ENCODE measurements at places on chromosomes 5 and 9. TPM values are rescaled to one million over a fixed set of nuclear protein-coding genes. Genes with fewer than 3 reads are reported as not detected.

PCDHB3 gene
- not detected for polyA plus RNA-seq

KCNV2 gene
- not detected for polyA plus RNA-seq

TBCA gene
- polyA plus RNA-seq, result 21.4 TPM

NTRK2 gene
- not detected for polyA plus RNA-seq

OTP gene
- not detected for polyA plus RNA-seq

MEIKIN gene
- polyA plus RNA-seq, result 1.6 TPM

ACTBL2 gene
- not detected for polyA plus RNA-seq

LCN1 gene
- polyA plus RNA-seq, result not detected

RFESD gene
- polyA plus RNA-seq, result 0.24 TPM

KCTD16 gene
- polyA plus RNA-seq, result not detected

ACTL7B gene
- not detected for polyA plus RNA-seq

Measured in CD14-positive monocyte (primary cell).